ENCODE measurements at places on chromosomes 16 and 17.

GRCh38 chr16:50269061-50269705 is 2.8 kb downstream of the ADCY7 start:
- DNase-seq, result no peak

GRCh38 chr17:81350320-81350890 is 44.9 kb upstream of the BAHCC1 start:
- DNase-seq, result no peak

DNA sequence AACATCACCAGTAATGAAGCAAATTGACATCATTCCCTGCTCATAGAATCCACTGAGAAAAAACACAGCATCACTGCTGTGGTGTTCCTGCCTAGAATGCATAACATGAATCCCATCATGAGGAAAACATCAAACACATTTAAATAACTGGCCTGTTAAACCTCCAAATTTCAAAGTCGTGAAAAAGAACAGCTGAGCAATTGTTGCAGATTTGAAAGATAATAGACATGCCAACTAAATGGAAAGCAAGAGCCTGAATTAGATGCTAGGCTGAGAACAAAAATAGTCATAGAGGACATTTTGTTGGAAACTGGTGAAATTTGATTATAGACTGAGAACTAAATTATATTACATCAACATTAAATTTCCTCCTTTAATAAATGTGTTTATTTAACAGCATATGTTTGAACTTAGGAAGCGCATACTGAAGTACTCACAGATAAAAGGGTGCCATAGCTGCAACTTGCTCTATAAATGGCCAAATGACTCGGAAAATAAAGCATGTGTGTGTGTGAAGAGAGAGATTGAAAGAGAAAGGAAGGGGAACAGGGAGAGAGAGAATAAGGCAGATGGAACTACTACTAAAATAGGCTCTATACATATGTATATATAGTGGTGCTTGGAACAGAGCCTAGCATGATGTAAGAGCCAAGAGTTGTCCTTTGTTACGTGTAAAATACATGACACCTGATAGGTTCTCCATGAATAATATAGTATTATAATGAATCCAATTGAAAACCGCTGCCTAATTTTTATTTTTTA is 305.0 kb upstream of the MON1B start:
- no peak for DNase-seq

- no peak for DNase-seq
Observed at GRCh38 chr17:33506889-33507650, 214.0 kb upstream of the ASIC2 start.

- no peak for DNase-seq
Observed at GRCh38 chr16:19223235-19224170, 55.5 kb downstream of the SYT17 start.

GRCh38 chr17:44988044-44988942 is 20.2 kb upstream of the C1QL1 start:
- DNase-seq, result no peak

DNA sequence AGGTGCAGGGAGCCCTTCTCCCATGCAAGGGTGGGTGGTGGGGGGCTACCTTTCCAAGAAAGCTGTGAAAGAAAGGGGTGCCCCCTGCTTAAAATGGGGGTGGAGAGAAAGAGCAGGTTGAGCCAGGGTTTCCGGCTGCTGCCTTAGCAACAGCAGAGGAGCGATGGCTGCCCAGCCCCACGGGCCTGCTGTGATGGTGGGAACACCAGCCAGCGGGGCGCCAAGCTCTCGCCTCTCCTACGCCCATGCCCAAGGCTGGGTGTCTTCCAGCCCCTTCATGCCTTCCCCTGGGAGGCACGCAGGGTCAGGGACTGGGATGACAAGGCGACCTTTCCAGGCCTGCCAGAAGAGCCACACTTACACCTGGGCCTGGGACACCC is 3.0 kb downstream of the FMNL1 start:
- DNase-seq, result no peak

- no peak for DNase-seq
Observed at GRCh38 chr17:60305141-60305540, 86.8 kb downstream of the USP32 start.

DNA sequence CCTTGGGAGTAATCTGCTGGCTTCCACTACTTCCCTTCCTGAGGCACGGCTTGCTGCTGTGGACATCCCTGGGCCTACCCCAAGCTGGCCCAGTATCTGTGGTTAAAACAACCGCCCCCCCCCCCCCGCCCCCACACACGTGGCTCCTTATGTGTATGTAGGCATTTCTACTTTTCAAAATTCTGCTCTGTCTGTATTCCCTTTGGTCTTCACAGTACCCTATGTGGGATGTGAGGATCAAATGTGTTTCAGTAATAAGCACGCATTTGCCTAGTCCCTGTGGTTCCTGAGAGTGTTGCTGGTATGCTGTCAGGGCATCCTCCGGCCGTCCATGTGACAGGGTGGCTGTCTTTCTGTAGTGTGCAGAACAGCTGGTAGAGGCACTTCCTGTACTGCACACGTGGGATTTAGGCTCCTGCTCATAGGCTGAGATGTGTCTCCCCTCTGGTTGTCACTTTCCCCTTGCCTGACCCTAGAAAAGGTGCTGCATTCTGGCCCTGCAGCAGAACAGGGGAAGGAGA is 2.2 kb downstream of the NT5M start:
- DNase-seq, result no peak

- DNase-seq, result no peak
Observed at GRCh38 chr17:31702041-31702440, 157.0 kb downstream of the COPRS start.

DNA sequence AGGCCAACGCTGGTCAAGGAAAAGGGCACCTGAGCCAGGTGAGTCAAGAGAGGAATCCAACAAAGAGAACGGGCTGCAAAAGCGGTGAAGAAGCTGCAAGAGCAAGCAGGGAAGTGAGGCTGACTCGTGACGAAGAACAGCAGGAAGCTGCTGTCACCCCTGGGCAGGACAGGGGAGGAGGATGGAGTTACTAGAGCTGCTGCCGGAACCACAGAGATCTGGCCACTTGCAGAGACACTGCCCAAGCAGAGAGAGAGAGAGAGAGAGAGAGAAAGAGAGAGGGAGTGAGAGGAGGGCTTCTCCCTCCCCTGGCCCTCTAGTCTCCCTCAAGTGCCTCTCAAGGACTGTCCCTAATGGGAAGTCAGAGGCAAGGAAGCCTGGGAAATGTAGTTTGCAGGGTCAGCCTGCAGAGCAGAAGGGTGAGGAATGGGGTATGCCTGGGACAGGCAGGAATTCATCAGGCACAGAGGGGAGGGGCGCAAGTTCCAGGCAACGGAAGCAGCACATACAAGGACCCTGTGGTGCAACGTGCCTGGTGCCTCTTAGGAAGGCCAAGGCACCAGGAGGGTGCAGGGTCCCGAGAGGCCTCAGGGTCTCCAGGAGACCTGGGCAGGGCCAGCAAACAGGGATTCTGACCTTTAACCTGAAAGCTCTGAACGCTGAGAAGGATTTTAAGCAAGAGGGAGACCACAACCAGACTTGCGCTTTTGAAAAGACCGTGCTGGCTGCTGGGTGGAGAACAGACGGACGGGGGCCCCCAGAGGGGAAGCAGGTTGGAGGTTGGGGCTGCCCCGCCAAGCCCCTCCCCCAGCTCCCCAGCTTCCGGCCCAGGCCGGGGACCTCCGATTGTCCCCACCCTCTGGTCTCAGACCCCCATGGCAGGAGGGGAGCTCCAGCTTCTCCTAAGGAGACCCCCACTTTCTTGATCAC is 45.8 kb upstream of the CIBAR2 start:
- no peak for DNase-seq

DNA sequence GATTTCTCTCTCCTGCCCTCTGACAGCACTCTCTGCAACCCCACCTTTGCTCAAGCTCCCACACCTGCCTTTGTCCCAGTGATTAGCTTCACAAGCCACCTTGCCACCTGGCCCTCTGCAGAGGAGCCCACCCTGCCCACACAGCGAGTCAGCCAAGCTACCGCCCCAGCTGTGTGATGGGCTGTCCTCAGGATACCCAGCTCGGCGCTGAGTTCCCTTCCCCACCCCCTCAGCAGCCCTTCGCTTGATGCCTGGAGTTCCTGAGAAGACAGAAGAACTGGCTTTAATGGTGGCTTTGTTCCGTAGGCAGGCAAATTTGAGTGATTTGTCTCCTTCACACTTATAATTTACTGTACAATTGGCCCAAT is 266.4 kb downstream of the CBLN1 start:
- DNase-seq, result no peak

DNA sequence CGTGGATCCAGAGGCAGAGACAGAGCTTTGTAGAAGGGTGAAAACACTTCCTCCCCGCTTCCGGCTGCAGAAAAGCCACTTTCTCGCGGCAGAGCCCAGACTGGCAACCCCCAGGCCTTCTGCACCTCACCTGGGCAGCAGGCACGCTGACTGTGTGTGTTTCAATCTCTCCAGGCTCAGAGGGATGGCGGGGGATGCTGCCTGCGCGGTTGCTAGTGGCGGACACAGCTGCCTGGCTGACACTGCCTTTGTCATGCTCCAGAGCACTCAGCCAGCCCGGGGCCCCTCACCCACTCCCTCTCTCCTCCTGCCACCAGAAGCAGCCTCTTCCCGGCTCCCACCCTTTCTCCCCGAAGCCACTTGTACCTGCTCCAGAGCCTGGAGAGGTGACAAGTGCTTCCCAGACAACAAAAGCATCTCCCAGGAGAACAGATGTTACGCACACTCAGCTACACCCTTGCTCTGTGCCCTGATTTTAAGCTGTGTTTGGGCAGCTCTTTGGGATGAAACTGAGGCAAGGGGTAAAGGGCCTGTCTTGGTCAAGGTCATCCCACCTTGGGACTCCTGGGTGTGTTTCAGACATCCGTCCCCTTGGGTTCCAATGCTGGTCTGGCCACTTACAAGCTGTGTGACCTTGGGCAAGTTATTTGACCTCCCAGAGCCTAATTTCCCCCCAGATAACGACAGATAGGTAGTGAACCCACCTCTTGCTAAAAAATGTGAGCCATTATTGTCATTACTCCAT is 9.2 kb upstream of the GLIS2 start:
- peak; percentile 81 for DNase-seq

- no peak for DNase-seq
Observed at GRCh38 chr17:69949496-69949895, 125.5 kb upstream of the KCNJ16 start.

GRCh38 chr17:70017941-70018340 is 57.1 kb upstream of the KCNJ16 start:
- DNase-seq, result no peak

- DNase-seq, result no peak
Observed at GRCh38 chr16:66250686-66251431, 115.6 kb upstream of the CDH5 start.

DNA sequence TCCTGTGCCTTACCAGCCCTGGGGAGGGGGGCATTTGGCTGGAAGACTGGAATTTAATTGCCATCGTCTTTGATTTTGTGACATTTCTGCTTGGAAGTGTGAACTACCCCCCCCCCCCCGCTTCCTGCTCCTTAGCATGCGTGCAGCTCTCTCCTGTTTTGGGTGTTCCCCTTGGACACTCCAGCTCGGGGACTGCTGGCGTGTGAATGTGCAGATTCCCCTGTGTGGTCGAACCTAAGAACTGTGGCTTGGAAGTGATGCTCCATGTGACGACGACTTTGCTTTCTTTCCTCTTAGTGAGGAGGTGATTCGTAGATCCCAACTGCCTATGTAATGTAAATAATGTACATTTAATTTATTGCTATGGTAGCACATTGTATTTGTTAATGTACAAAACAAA is 26.1 kb downstream of the OR1D5 start:
- DNase-seq, result no peak

DNA sequence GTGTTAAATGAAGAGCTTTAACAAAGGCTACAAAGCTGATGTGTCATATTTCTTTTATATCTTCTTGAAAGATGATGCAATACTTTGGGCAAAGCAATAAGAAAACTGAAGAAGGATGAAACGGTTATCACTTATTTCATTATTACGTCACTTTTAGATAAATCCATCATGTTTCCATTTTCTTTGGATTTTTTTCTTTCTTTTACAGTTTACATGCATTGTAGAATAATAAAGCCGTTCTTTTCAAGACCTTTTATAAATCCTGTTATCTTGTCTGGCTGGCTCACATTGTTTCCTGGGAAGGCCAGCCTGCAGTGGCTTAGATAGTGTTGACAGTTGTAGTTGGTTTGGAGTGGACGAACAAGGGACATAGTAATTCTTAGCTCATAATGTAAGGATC is 28.9 kb downstream of the TANC2 start:
- DNase-seq, result no peak

GRCh38 chr16:22324787-22325597 is 27.8 kb downstream of the POLR3E start:
- DNase-seq, result no peak

DNA sequence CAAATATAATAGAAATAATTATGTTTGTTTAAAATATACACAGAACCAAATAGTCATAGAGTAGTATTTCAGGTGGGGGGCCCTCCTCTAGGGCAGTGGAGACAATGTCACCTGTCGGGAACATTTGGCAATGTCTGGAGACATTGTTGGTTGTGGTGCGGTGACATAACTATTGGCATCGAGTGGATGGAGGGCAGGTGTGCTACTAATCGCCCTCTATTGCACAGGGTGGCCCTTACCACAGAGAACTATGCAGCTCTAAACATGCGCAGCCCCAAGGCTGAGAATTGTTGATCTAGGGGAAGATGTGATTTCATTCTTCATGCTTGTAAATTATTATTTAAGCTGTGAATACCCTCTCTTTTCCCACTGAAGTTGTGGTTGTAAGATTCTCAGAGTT is 594.0 kb downstream of the WWOX start:
- DNase-seq, result no peak

Measured in NCI-H1092 treated with DMSO at 0.1 percent for 48 hours (cell line).